ENCODE measurements at places on chromosomes 5 and 9.

DNA sequence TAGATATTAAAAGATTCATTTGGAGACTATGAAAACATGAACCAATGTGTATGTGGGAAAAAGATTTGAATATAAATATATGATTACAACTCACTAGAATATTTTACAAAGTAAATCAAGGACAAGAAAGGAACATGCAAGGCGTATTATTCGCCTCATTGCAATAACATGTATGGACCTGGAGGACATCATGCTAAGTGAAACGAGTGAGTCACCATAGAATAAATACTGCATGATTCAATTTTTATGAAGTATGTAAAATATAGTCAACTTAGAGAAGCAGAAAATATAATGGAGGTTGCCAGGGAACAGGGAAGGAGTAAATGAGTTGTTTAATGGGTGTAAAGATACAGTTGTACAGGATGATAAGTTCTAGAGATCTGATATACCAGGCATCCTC, 4.9 kb downstream of the TXNDC8 start:
- no peak for DNase-seq

DNA sequence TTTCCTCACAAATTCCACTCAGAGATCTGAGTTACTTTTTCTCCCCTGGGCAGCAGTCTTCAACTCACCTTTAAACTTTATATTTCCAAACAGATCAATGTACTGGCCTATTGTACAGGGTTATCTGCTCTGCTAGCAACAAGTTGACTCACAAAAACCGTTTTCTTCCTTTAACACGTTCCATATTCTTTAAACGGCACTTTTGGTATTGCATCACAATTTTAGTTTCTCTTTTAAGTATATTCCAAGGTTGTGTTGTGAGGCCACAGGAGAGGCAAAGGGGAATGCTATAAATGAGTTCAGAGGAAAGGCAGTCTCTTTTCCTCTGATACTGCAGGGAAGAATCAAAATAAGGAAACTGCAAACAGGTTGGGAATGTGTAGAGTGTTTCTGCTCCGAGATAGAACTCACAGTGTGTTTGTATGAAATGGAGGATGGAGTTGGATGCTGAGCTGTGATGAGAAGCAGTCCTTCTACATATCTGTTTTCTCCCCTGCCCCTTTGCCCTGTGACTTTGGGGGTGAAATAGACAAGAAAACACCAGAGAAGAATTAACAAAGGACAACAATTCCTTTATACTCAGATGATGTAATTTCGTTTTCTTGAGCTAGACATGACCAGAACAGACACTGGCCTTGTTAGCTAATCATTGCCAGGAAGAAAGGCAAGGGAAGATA, 9.9 kb upstream of the ALDOB start:
- DNase-seq, result no peak

- DNase-seq, result no peak
Observed at GRCh38 chr9:98191671-98192502, 550 bp downstream of the CORO2A start.

- no peak for DNase-seq
Observed at GRCh38 chr9:92476962-92477361, 5.3 kb downstream of the ASPN start.

DNA sequence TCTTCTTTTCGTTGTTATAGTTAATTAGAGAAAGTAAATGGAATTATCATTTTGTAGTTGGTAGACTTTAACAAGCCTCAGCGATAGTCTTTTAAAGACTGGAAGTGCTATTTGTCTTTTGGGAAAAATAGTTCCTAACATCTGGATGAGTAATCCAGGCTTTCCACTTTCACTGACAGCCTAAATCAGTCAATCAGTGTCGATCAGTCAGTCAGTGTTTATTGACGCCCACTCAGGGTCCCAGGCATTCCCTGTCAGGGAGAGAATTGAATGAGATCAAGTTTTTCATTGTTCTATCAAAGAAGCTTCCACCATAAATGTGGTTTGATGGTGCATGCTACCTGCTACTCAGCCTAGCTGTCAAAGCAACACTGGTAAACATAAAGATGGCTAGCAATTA, 2.6 kb downstream of the ABL1 start:
- DNase-seq, result no peak

GRCh38 chr5:158843305-158843704, 256.4 kb downstream of the EBF1 start:
- DNase-seq, result no peak

- DNase-seq, result no peak
Observed at GRCh38 chr5:173480896-173481295, 135.6 kb downstream of the BOD1 start.

GRCh38 chr9:81314490-81314889, 374.9 kb downstream of the TLE1 start:
- DNase-seq, result no peak

DNA sequence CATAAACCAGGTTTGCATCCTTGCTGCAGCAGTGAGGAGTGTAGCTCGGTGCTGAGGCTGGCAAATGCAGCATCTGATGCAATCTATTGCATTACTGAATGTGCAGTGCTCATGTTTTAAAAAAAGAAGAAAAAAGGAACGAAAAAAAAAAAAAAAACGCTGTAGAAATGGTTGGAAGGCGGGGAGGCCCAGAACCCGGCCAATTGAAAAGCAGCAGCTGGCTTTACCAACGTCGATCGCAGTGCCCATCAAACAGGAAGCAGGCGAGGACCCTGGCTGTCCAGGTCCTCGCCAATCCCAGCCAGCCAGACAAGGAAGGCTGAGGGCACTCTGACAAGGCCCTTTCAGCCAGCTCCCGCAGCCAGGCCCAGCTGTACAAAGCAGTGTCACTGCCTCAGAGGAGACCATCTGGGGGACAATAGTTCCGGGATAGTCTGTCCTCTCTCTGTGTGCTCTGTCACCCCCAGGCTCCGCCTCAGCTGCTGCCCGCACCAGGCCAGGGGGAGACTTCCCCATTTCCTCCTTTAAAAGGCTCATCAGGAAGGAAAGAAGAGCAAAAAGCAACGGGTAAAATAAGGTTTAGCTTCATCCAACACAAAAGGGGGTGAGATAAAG, 21.8 kb upstream of the CPEB4 start:
- DNase-seq, result no peak

GRCh38 chr9:121069396-121069795, 5.4 kb upstream of the CNTRL start:
- no peak for DNase-seq

- no peak for DNase-seq
Observed at GRCh38 chr9:6757132-6757455, 679 bp upstream of the KDM4C start.

DNA sequence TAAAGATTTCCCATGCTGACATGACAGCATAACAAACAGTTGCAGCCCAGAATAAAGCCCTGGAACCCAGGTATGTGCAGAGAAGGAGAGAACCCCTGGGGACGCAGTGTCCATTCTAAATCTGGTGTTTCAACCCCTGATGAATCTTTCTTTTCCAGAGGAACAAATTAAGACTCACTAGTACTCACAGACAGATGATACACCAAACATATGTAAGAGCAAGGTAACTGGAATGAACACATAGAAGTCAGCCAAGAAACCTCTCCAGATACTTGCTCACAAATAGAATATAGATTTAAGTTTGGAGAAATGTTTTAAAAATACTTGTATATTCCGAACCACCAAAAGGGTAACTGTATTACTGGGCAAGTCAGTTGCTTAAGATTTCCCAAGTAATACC, 130.8 kb upstream of the OTULINL start:
- no peak for DNase-seq

DNA sequence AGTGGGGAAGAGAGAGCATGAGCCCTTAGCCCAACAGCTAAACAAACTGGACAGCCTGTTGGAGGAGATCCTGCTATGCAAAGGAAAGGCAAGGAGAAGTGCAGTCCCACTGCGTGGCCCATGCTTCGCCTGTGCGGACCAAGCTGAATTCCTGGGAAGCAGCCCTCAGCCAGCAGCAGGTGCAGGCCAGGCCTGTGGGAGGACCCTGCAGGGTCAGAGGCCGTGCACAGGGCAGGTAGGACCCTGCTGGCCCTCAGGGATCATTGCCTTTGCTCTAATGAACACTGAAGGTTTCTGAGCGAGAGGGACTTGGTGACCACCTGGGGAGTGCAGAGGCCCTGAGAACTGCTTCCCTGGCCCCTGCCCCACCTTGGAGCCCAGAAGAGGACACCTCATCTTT, 6.0 kb upstream of the SLC6A19 start:
- no peak for DNase-seq

DNA sequence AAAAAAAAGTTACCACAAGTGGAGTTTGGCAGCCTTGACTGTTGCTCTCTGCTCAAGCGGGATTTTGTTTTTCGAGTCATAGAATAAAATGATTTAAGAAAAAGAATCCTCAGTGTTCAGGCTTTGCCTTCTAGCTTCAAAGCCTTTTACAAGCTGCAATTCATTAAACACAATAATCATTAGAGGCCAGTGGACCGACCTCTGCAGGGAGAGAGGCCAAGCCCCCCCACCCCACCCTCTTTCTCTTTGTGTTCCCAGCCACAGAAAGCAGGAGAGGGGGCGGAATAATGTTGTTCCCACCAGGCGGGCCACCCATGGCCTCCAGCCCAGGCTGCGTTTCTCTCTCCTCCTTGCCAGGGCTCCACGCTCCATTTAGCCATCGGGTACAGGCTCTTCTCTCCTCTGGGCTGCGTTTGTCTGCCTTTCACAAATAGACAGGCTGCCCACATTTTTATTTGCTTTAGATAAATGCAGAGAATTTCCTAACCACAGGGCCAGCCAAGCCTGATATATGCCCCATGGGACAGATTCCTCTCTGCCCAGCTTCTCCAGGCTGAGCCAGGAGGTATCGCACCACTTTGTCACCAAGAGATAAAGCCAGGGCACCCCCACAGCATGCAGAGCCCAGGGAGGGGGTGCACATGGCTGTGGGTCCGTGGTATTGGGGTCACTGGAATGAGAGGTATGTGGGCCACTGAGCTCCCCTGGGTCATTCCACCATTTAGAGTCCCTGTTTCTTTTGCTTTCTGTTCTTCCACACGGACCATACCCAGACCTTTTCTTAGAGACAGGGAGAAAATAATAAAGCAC, 318.8 kb downstream of the PIK3R1 start:
- no peak for DNase-seq

DNA sequence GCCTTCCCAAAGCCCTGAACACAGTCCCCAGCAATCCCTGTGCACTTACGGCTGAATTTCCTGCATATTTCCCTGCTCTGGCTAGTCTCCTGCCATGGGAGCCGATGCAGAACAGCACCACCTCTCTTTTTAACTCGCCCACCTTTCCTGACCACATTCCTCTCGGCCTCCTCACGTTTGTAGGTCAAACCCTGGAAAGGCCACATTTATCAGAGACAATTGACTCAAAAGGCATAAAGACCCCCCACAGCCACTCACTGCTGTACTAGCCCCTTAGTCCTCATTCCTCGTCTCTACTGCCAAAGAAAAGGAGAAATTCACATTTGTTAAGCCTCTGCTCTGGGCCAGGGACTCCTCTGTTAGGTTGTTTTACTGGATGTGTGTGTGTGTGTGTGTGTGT, 43.6 kb downstream of the ENC1 start:
- DNase-seq, result no peak

Measured in left renal pelvis (tissue), 4 donors.